NCI-H1436 treated with DMSO at 0.1 percent for 48 hours (cell line): ENCODE measurements at places on chromosomes 1 and 21.

DNA sequence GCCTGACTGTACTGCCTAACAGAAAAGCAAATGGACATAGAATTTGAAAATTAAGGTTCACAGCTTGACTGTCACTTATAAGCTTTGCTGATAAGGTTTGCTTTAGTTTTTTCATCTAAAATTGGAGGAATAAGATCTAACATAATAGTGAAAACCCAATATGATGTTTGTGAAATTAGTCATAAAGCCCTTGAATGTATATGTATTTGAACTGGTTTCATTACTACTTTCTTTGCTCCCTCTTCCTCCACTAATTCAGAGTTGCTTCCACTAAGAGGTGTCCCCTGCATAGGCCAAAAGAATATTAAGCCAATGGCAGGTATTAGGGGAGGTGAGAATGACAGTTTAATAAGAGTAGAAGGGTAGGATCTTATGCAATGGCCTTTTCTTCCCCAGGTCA is 10.5 kb downstream of the PRPF38A start:
- DNase-seq: no peak

DNA sequence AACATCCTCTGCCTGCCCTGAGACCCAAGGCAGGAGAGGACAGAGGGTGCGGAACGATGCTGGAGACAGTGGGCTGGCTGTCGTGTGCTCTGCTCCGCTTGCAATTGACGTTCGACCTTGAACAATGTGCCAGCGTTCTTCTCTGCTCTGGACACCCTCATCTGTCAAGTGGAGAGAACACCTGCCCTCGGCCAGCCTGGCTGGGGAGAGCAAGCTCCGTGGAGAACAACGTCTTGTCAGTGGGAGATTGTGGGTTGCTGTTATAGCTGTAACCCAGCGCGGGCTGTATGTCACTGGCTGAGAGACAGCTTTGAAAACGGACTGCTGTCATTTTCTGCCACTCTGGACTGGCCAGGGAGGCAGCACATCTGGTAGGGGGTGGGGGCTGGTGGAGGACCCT is 14.7 kb downstream of the KIAA1614 start:
- no peak for DNase-seq

GRCh38 chr1:27652111-27652864 is 17.3 kb upstream of the FGR start:
- DNase-seq: no peak

- no peak for DNase-seq
Measured at GRCh38 chr1:116754198-116754977, at the start of gene CD2. TSS of gene CD2 (plus strand) at chr1:116754430. CDS start at chr1:116754493, 63 bp downstream.

DNA sequence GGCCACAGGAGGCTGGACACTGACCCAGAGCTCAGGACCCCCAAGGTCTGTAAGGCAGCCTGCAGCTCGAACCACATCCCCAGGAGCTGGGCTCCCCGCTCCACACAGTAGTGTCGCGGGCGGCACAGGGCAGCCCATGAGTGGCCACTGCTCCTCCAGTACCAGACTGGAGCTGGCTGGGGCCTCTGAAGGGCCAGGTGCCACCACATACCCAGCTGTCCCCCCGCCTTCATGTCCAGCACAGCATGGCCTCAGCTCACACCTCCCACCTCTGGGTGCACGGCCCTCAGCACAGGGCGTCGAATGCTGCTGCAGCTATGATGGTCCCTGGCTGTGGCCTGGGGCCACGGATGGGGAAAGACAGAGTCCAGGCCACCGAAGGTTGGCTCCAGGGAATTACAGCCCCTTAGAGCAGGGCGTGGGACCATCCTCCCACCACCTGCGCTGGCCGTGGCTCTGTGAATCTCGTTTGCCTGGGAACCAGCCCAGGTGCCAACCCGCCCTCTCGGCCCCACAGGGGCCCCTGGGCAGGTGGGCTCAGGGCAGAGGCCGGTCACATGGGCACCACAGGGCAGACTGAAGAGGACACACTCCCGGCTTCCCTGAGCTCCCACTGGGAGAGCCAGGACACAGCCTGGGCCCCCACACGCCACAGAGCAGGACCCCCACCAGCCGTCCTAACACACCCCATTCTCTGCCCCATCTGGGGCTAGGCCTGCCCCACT is 2.1 kb upstream of the TNFRSF4 start:
- no peak for DNase-seq

GRCh38 chr1:16173447-16174260 is 17.8 kb upstream of the EPHA2 start:
- DNase-seq: no peak

DNA sequence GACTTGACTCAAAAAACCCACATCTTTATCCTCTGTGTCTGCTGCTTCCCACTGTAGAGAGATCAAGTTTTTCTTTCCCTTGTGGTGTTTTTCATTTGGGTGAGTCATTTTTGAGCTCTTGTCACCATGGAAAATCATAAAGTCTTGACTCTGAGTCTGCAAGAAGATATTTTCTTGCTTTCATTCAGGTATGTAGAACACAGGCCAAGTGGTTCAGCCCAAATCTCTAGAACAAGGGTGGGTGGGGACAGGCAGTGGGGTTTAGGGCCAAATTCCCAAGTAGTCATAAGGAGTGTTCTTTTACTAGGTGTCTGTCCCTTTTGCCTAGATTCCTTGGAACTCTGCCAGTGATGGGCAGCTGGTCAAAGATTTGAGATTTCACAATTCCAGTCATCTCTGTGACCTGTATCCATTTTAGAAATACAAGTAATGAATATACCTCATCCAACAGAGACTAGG is 21.5 kb upstream of the ARHGAP29 start:
- DNase-seq: no peak

DNA sequence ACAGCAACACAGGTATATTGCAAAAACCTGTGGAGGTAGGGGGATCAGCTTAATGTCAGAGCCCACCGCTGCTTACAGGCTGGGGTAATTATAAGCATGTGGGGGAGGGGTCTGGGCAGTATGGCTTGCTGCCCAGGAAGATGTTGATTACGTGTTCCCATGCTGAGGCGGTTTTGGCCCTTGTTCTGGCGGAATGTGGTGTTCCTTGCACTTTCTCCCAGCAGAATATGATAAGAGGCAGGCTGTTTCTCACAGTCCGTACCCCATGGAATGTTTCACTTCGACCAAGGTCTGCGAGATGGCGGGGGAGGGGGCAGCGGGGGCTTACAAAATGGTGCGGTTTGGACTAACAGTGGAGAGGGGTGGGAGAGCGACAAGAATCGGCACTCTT is 9.8 kb upstream of the HPCAL4 start:
- no peak for DNase-seq

- no peak for DNase-seq
Measured at GRCh38 chr1:28437924-28438699, 67.7 kb upstream of the RCC1 start.

- DNase-seq: no peak
Measured at GRCh38 chr1:45762291-45762690, 11.8 kb upstream of the IPP start.

- no peak for DNase-seq
Measured at GRCh38 chr1:212260557-212261355, 24.5 kb upstream of the PPP2R5A start.

GRCh38 chr1:165508291-165508690 is 35.5 kb upstream of the LRRC52 start:
- DNase-seq: no peak

GRCh38 chr1:201791779-201792173 is 37.2 kb upstream of the IPO9 start:
- peak; percentile 27 for DNase-seq

DNA sequence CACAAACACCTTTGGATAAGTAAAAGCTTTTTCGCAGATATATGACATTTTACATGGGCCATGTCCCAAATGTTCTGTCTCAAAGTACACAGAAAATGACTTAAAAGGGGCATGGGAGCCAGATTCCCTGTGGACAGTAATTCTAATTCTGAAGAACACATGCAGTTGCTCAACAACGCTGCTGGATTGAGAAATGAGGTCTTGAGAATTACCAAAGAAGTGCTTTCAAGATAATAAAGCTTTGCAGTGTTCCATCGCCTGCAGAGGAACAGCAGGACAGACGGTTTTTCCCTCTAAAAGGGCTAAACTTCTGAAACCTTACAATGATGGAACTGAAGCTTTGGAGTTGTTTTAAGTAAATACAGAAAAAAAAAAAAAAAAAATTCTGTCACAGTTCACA is 55.3 kb upstream of the HSPA13 start:
- no peak for DNase-seq

DNA sequence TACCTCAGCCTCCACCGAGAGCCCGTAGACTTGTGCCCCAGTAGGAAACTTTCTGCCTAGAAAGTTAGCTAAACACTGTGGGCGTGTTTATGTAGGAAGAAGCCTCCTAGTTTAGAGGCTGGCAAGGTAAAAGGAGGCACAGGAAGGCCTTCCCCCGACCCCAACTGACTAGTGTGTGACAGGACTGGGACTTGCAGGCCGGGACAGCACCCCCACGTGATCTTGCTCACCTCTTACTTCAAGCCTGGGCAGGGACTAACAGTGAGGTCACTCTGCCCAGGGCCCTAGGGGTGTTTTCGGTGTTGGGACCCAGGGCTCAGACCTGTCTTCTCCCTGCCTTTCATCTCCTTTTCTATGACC is 392 bp upstream of the TAGLN2 start:
- no peak for DNase-seq

- no peak for DNase-seq
Measured at GRCh38 chr1:169364948-169365347, 2.6 kb downstream of the NME7 start.

GRCh38 chr21:31450980-31451379 is 106.9 kb upstream of the TIAM1 start:
- no peak for DNase-seq

- no peak for DNase-seq
Measured at GRCh38 chr1:56509713-56510641, 69.4 kb downstream of the PLPP3 start.

DNA sequence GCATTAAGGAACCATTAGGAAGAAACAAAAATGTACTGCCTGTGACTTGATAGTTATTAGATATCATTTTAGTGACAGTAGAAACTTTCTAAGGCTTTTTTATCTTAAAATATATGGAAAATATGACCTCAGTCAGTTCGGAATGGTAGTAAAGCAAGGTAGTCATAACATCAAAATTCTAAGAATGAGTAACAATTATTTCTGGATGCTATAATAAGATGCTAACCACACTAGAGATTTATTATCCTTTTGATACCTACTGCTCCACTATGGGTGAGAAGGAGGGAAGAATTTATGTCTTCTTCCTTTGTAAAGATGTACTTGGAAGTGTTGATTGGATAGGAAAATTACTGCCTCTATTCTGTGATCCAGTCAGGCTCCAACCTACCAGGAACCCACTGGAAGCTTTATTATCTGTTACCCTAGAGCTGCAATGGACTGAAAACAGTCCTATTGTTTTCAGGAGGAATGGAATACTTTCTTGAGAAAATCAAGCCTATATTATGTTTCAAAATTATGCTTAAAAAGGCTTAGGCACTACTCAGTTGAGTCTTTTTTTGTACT is 8.8 kb downstream of the FMN2 start:
- DNase-seq: no peak

- no peak for DNase-seq
Measured at GRCh38 chr1:51784997-51785421, 93.5 kb downstream of the NRDC start.

GRCh38 chr1:147771226-147772125 is 11.1 kb upstream of the GJA5 start:
- DNase-seq: no peak

- no peak for DNase-seq
Measured at GRCh38 chr21:42182713-42183371, 36.1 kb upstream of the ABCG1 start.

DNA sequence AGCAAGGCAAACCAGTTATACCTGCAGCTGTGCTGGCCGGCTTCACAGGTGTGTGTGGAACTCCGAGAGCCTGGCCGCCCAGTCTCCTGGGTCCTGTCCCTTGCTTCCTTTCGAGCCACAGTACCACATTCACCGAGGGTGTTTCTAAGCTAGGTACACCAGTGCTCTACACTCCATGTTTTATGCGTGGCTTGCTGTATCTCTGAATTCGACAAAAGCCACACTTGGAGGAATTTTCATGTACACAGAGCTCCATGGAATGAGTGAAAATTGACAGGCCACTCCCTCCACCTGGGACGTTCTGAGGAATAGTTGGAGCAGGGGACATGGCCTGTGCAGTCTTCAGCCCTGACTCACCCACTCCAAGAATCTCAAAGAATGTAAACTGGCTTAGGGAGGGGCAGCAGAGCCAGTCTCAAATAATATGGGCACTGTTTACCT is 14.0 kb downstream of the ETS2 start:
- DNase-seq: no peak

DNA sequence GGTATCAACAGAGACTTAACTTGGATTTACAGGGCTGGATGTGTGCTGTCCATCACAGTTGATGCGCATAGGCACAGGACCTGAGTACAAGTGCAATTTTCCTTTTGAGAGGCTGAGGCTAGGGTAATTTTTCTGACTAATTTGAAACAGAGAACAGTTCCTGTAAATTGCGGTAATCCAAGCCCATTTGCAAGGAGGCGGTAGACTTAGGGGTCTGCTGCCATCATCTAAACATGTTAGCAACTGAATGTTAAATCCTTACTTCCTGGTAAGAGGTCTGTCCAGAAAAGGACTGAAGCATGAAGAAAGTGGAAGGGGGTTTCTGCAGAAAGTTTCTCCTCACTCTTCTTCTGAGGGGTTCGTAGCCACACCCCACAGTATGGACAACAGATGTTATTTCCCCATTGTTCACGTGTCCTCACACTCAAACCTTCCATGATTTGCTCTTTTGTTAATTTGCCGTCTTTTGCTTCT is 23.7 kb upstream of the C1orf198 start:
- DNase-seq: no peak

DNA sequence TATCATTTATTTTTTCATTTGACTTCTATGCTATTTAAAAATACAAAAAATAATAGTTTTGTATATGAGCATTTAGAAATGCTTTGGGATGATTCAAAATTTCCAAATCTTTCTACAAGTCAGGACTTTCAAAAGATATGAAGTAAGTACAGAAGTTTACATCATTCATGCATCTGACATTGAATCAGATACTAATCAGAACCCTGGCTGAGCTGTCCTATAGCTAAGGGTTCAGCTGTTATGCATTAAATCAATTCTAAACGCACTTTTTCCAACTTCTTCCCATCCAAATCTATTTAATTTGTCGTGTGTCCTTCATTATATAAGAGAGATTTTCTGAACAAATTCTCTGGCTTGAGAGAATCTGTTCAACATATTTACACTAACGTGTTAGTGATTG is 779.4 kb downstream of the LTN1 start:
- no peak for DNase-seq

DNA sequence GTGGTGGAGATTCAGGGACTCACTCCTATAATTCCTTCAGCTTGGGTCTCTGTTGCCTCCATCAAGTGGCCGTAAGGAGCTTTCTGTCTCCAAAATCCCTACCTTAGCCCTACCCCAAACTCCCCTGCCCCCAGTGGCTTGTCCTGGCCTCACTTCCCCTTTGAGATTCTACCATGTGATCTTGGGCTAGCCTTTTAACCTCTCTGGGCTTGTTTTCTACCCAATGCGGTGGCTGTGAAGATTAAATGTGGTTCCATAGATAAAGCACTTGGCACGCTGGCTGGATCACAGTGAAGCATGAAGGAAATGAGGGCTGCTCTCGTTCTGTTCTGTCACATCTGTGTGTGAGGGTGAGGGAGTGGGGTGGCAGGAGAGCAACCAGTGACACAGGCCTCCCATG is 43.6 kb downstream of the FAAH start:
- no peak for DNase-seq
